Activated CD4-positive, alpha-beta T cell treated with anti-CD3 and anti-CD28 coated beads, Interleukin-2, amount 10 ng/mL, durations not matched to agents 24 days and 14 days (primary cell): ENCODE measurements at places on chromosomes 16 and 17. TPM values are rescaled to one million over a fixed set of nuclear protein-coding genes. Genes with fewer than 3 reads are reported as not detected.

Gene GPR139
- total RNA-seq: not detected in 2 replicates

Gene HOXB4
- total RNA-seq: 3.1 and 3.6 TPM in 2 replicates

Gene USP43
- 0.05 TPM in 1 of 2 replicates, not detected in the other for total RNA-seq

GRCh38 chr16:19672378-19672777 is 45.6 kb downstream of the KNOP1 start:
- no peak overlapping the region for H3K27ac ChIP-seq
- no peaks in the 10 kb centered on the region for H3K4me1 ChIP-seq
- no peaks in the 10 kb centered on the region for H3K27me3 ChIP-seq
- peaks cover 12% of the 10 kb centered on the region for H3K36me3 ChIP-seq

GRCh38 chr16:50195276-50195675 is 42.2 kb downstream of the TENT4B start:
- no peak for DNase-seq
- peaks cover 5% of the 10 kb centered on the region for H3K36me3 ChIP-seq
- peaks cover 46% of the 10 kb centered on the region for H3K4me1 ChIP-seq
- H3K27me3 ChIP-seq: no peaks in the 10 kb centered on the region

DNA sequence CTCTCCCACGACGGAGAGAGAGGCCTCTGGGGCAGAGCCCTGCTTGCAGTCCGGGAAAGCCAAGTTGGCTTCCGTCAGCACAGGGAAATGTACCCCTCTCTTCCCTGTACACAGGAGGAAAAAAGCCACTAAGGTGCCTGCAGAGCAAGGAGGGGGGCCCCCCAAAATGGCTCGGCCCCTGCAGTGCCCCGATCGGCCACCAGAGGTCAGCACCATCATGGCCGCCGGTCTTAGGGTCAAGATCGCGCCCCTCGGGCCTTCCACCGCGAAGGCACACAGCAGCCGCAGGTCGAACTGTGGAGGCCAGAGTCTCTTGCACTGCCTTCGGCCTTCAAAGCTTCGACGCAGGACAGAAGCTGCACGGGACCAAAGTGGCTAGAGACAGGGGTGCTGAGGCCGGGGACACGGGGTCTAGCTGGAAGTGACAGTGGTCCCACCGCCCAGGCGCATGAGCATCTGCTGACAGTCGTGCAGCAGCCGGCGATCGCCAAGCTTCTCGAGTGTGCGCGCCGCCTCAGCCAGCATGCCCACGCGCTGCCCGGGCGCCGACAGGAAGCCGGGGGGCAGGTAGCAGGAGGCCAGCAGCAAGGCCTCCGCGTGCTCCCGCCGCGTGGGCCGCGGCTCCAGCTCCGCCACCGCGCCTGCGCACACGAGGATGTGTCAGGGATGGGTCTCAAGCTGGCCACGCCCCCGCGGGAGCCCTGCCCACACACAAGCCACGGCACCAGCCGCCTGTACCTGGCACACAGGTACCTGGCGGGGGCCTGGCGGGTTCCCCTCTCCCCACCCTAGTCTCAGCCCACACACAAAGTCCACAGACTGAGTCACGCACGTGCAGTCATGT is 24.4 kb downstream of the SREBF1 start:
- peaks cover 47% of the 10 kb centered on the region for H3K36me3 ChIP-seq
- H3K4me3 ChIP-seq: no peak overlapping the region
- peak; percentile 90 for DNase-seq
- H3K27me3 ChIP-seq: no peaks in the 10 kb centered on the region
- H3K27ac ChIP-seq: no peak overlapping the region

DNA sequence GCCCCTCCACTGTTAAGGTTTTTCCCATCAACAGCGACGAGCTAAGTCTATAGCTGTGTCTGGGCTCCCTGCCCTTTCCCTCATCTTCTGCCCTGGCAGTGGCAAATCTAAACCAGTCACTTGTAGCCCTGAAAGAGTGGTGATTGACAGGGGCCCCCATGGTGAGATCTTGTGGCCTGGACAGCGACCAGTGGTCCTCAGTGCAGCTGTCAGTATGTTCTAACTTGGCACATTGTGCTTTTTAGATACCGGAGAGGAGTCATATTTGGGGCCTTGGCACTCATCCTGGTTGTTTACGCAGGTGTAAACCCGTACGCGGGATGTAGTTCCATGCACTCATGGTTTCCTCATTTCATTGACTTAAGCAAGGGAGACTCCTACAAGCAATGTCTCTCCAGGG is 57.5 kb upstream of the ARHGAP44 start:
- H3K4me3 ChIP-seq: no peak overlapping the region
- H3K27me3 ChIP-seq: no peaks in the 10 kb centered on the region
- no peak for DNase-seq
- H3K27ac ChIP-seq: no peak overlapping the region

GRCh38 chr16:89375021-89375420 is 115.3 kb downstream of the ANKRD11 start:
- no peaks in the 10 kb centered on the region for H3K27me3 ChIP-seq
- H3K4me1 ChIP-seq: peaks cover 30% of the 10 kb centered on the region
- no peak for DNase-seq
- H3K4me3 ChIP-seq: no peak overlapping the region
- H3K27ac ChIP-seq: no peak overlapping the region

DNA sequence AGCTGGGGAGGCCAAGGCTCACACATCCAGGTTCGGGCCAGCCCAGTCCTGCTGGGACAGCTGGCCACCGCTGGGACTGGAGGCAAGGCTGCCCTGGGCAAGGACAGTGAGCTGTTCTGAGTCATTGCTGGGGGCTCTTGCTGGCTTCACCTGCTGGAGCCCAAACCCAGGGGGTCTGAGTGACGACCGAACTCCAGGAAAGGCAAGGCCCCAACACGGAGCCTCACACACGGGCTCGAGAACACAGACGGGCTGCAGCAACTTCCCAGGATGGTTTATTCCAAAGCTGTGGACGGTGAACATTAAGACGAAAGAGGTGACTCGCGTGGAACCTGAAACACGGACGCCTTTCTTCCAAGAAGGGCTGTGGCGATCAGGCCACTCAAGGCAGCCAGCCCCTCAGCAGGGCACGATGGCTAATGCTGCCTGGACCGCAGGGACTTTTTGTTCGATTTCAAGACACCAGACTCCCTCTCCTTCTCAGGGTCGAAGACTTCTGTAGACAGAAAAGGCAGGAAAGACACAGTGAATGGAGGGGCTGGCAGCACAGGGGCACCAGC is 21.5 kb downstream of the KDM8 start:
- peak overlapping the region; percentile 53 for H3K27ac ChIP-seq
- peaks cover 44% of the 10 kb centered on the region for H3K36me3 ChIP-seq
- H3K27me3 ChIP-seq: no peaks in the 10 kb centered on the region
- H3K4me1 ChIP-seq: peaks cover 12% of the 10 kb centered on the region
